Spinal cord (tissue), 10 donors: ENCODE measurements at places on chromosomes 7 and 10.

DNA sequence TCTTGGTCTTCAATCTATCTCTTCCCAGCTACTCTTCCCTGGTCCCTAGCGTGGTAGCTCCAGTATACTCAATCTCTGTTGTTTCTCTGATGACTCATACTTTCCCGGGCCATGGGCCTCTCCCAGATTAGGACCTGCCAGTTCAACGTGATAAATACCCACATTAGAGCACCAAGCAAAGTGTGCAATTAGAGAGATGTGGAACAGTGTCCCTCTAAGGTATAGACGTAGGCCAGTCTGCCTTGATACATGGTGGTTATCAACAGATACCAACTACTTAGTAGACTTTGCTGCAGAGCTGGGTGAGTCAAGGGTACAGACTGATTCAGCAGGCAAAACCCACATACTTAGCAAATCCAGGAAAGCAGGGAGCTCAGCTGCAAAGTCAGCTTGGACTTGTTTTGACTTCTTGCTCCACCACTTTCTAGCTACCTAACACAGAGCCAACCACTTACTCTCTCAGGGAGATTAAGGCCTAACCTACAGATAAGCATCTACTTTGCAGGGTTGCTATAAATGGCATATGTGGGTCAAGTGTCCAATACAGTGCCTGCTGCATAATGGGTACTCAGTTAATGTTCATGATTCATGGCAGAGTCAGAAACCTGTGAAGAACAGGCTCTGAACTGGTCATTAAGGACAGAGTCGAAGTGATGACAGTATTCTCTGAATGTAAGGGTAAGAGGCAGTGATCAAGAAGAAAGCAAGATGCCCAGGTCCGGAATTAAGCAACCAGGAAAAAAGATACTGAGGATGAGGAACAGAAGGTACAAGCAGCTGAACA, 176.1 kb downstream of the CHN2 start:
- DNase-seq = no peak

DNA sequence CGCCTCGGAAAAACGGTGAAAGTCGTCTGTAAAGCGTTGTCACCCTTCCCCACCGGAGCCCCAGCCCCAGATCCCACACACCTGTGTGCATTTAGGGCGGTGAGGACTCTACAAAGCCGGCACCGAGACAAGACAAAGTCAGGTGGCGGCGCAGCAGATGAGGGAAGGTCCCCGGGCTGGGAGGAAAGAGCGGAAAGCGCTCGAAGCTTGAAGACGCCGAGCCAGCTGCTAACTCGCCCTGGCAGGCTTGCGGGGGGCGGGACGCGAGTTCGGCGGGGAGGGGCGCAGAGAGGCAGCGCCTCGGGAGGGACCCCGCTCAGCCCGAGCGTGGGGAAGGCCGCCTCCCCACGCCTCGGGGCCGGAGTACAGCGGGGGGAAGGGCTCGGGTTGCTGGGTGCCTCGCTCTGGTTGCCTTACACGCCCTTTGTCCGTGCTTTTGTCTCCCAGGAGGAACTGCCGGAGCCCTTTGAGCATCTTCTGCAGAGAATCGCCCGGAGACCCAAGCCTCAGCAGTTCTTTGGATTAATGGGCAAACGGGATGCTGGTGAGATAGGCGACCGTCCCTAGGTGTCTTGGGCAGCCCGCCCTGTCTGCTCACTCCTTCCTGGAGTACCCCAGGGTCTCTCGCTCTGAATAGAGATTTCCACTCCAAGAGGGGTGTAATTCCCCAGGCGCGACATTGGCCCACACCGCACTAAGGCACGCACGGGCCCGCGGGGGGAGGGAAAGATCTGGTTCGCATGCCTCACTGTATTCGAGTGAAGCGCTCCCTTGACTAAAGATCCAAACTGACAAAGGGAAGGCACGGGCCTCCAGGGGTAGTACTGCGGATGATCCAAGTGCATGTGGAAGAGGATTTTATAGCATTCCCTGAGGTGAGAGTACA, 1.6 kb downstream of the TAC1 start:
- no peak for DNase-seq

DNA sequence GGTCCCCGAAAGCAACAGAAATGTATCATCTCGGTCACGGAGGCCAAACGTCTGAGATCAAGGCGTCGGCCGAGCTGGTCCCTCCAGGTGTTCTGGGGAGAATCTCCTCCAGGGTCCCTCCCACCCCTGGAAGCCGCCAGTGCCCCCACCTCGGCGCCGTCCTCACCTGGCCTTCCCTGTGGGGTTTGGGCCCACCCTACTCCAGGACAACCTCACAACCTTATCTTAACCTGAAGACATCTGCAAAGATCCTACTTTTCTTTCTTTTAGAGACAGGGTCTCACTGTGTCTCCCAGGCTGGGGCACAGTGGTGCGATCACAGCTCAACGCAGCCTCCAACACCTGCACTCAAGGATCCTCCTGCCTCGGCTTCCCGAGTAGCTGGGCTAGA, 33.4 kb downstream of the ADAP1 start:
- DNase-seq = no peak

DNA sequence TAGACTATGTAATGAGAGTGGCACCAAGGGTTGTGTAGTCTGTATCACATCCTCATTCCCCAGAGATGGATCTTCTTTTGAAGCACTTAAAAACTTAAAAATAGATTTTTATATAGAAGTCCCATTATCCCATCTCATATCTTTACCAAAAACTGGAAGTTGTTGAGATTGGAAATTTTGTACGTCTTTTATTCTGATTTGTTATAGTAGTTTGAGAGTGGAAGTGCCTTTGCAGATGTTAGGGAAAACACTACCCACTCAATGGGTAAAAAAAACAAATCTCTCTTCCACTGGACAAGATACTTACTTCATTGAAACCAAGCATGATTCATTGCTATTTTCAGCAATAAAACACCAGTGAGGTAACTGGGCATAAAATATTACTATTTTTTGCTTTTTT, 184.4 kb downstream of the MACC1 start:
- DNase-seq = no peak

DNA sequence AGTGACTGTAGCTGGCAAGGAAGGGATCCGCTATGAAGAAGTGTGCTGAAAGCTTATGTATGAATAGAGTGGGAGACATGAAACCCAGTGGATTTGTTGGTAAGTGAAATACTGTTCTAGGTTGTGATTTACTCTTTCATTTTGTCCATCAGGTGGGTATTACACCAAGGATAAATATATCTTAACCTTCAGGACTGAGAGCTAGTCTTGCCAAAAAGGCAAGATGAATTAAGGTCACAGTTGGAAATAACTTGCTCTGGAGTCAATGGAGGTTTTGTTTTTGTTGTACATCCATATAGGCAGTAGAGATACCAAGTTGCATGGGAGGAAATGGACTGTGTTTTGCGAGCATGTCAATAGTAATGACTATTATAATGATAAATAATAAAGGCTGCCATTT, 190.6 kb downstream of the TMEM178B start:
- no peak for DNase-seq

DNA sequence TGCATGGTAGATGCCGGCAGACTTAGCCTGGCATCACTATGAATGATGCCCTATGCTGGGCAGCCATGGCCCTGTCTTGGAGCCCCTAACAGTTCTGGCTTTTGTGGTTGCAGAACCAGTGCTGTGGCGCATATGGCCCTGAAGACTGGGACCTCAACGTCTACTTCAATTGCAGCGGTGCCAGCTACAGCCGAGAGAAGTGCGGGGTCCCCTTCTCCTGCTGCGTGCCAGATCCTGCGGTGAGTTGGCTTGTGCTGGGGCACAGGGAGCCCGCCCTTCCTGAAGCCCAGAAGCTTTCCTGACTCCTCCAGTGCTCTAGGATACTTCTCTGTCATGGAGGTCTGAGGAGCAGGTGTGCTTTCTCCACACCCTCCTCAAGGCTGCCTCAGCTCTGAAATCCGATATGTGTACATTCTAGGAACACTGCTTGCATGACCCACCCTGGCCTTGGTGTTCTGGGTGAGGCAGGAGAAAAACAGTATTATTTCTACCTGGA, 25.6 kb upstream of the SH2D4B start:
- no peak for DNase-seq

GRCh38 chr10:115441907-115442545, 348.9 kb downstream of the ATRNL1 start:
- DNase-seq = no peak

DNA sequence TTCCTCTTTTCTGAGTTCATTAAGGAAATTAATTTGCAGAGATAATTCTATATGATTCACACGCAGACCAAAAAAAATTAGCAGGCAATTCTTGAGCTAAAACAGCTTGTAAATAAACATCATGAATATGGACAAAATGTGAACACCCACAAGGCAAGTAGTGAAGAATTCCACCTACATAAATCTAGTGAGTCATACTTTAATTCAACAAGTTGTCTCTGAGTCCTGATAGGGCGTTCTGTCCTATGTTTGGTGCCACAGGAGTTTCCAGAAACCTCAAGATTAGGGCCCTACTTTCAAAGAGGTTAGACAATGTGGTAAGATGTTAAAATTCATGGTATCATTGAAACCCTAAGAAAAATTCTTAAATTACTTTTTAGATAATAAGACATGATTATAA, 122.3 kb downstream of the SGMS1 start:
- no peak for DNase-seq

GRCh38 chr7:92557808-92558362, 29.3 kb downstream of the RBM48 start:
- DNase-seq = no peak

DNA sequence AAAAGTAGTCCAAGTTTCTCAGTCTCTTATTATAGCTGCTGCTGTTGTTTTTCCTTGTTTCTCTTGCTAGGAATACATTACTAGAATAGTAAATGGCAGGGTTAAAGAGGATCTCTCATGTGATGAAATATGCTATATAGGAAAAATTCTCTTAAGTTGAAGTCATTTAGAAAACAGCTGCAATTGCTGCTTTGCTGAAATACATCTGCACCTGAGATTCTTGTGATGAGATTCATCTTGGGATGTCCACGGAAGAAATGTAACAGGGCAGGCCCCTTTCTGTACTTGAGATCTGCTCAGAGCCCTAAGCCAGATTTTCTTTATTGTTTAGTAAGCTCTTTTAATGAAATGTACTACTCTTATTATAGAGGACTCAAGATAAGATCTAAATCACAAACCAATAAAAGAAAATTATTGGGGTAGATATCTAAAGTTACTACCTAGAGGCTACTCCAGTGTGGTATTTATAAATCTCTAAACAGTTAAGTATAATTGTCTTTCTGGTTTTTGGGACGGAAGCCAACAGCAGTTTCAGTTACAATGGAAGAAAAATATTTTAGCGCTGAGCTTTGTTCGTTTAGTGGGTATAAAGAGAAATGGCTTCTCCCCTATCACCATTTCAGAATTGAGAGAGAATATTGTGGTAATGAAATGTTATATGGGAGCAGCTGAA, 701.5 kb downstream of the KCNMA1 start:
- no peak for DNase-seq

DNA sequence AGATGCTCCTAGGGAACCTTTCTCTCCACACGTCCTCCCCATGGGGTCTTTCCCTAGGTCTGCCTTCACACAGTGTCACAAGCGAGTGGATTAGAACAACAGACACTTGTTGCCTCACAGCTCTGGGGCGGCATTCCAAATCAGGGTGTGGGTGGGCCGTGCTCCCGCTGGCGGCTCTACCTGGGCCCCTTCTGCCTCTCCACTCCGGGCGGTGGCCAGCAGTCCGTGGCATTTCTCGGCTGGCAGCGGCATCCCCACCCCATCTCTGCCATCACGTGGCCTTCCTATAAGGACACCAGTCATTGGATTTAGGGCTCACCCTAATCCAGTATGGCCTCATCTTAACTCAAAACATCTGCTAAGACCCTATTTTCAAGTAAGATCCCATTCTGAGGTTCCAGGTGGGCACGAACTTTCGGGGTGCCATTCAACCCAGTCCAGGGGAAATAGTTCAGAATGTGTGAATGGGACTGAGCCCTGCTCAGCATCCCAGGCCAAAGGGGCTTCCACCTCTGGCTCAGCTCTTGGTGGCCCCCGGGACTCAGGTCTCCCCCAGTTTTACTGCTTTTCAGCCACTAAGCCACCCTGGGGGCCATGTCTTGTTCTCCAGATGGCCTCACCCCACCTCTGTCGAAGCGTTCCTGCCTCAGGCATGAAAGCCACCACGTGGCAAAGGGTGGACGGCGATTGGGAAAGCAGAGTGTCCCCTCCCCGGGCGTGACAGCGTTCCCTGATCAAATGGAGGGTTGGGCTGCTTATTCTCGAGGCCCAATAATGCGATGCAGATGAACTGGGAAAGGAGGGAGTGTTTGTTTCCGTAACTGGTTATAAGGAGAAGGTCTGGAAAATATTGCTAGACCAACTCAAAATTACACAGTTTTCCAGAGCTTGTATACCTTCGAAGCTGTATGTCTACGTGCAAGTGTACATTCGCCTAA, 350.0 kb downstream of the GLRX3 start:
- DNase-seq = no peak

DNA sequence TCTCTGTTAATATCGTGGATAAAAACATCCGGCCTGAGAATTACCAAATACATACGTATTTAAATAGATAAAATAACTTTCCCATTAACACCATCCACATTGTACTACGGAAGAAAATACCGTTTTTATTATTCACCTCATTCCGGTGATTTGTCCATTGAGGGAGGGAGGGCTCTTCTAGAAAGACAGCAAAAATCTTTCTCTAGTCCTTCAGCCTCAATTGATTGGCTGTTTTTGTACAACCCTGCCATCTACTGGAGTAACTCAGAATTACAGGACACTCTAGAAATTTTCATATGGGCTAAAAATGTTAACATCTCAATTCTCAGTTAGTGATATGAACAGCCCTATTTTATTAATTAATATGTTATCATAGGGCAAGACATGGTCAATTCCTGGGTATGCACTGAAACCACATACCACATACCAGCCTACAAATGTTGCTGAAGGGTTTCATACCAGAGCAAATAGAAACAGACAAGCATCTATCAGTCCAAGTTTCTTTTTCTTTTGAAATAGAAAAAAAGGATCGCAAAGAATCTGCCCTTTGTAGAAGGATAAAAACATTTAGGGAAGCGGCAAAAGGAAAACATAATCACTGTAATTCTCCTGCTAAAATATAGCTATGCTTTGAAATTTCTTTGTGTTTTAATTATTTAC, 55.8 kb upstream of the CDCA7L start:
- peak; percentile 93 for DNase-seq

- no peak for DNase-seq
Observed at GRCh38 chr7:117088623-117089194, 135.4 kb downstream of the ST7 start.

DNA sequence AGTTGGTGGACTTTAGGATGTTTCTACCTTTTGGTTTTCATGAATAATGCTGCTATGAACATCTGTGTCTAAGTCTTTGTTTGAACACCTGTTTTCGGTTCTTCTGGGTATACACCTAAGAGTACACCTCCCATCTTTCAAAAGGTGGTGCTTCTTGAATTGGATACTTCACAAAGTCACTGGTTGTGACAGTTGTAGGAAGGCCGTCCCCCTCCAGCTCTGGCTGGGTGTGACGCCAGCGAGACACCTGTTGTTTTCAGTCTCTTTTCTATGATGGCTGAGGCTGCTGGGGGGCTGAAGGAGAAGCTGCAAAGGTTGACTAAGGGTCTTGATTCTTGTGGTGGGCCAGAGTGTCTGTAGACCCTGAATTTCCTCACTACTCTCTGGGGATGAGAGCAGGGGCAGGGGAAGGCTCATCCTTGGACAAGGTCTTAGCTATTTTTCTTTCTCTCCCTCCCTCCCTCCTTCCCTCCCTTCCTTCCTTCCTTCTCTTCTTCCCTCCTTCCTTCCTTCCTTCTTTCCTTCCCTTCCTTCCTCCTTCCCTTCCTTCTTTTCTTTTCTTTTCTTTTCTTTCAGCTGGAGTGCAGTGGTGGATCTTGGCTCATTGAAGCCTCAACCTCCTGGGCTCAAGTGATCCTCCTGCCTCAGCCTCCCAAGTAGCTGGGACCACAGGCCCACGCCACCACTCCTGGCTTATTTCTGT, 5.6 kb downstream of the NEURL1 start:
- DNase-seq = no peak
